ENCODE measurements at places on chromosomes 5 and 9.

- no peak for DNase-seq
Measured at GRCh38 chr9:103188781-103189350, 193.7 kb downstream of the CYLC2 start.

DNA sequence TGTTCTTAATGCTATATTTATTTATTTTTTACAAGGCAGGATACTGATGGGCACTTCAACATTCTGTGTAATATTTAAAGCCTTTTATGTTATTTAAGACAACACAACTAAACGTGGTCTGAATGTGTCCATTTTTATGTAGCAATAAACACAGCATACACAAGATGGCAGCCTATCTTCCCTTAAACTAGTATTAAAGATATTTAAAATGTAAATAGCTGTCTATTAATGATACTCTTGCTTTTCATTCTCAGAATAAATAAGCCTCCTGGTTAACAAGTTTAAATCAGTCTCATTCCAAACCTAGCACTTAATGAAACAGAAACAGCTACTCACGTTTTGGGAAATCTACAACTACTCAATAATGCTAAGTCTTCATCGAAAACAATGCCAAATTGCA lies 315.7 kb downstream of the MCTP1 start:
- peak; percentile 59 for DNase-seq

GRCh38 chr9:23011669-23012068 lies 565.0 kb downstream of the DMRTA1 start:
- peak; percentile 13 for DNase-seq

DNA sequence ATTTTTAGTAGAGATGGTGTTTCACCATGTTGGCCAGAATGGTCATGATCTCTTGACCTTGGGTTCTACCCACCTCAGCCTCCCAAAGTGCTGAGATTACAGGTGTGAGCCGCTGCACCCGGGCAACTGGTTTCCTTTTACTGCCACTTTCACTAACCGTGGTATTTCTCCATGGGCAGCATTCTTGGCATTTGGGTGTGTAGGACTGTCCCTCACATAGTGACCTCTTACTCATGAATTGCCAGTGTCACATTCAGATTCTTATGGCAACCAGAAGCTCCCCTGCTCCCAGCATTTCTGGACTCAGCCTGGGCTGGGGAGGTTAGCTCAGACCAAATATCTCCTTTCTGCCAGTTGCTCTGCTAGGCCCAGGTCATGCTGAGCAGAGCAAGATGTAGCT lies 50.1 kb downstream of the FOXI1 start:
- no peak for DNase-seq

GRCh38 chr9:114935119-114935518 lies 4.7 kb upstream of the TNFSF8 start:
- DNase-seq, result no peak

- DNase-seq, result no peak
Measured at GRCh38 chr9:94900222-94901018, 173.9 kb downstream of the AOPEP start.

GRCh38 chr9:100084128-100084453 lies 14.7 kb downstream of the ERP44 start:
- peak; percentile 84 for DNase-seq

GRCh38 chr9:121884057-121884541 lies 209.0 kb downstream of the TTLL11 start:
- no peak for DNase-seq

- no peak for DNase-seq
Measured at GRCh38 chr9:93059011-93059714, 662 bp downstream of the SUSD3 start.

DNA sequence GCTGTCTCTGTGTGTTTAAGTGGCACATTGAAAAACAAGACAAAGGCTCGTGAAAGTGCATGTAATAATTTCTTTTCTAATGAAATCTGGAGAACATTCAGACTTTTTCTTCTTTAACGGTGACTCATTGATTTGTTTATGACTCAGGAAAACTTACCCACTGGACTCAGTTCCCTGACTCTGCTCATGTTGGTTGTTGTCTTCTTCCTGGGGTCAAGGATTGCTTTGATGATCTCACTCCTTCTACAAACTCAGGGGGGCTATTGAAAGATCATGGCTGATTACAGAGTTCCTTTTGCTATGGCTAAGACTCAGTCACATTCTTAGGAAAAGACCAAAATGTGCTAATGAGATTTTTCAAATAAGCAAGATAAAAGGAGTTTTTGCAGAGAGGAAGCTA lies 141.1 kb upstream of the DAP start:
- DNase-seq, result no peak

DNA sequence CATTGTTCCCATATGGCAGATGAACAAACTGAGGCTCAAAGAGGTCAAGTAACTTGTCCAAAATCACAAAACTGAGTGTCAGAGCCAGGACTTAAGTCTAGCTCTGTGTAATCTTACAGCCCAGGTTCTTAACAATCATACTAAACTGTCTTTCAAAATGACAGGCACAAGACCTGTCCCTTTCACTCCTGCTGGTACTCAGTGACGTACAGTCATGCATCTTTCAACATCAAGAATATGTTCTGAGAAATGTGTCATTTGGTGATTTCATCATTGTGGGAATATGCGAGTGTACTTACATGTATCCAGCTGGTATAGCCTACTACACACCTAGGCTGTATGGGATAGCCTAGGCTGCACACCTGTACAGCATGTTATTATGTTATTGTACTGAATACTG lies 646.8 kb upstream of the WWC1 start:
- no peak for DNase-seq

DNA sequence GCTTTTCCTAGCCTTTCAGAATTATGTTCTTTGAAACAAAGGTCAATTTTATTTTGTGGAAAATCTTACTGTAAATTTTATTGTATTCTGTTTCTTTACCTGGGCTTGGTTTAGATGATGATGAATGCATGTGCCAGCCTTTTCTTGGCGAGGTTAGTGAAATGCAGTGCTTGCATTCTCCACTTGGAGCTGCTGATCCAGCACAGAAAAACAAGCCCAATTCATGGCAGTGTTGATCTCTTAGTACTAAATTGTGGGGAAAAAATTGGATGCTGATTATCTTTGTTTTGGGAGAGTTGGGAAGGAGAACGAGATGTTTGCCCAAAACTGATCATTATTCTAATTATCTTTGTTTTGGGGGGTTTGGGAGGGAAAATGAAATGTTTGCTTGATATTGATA lies 3.7 kb downstream of the HABP4 start:
- peak; percentile 16 for DNase-seq

DNA sequence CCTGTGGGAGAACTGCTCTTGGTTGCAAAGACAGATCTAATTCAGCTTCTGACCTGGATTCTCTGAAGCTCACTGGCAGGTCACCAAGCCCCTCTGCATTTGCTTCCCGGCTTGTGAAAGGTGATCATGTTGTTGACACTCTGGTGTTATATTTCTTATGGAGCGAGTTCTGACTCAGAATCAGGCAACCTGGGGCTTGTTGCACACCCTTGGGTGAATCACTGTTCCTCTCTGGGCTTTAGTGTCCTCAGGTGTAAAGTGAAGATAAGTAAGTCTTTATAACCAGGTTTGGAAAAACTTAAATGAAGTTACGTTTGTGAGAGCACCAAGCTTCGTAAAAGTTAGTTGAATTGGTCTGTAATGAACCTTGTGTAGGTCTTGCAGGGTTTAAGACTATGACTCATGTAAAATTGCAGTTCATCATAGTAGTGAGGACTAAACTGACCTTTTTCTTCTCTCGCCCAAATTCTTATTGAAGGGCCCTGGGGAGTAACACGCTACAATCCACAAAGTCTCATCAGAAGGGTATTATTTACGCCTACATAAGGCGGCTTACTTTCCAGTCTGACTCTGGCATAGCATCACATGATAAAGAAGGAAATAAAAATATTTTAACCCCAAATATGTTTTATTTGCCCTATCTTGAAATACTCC lies 218.6 kb downstream of the TMEM38B start:
- no peak for DNase-seq

Measured in OCI-M1 (cell line).